ENCODE measurements at places on chromosomes 5 and 9. TPM values are rescaled to one million over a fixed set of nuclear protein-coding genes. Genes with fewer than 3 reads are reported as not detected.

- H3K27me3 ChIP-seq = no peaks in the 10 kb centered on the region
- no peaks in the 10 kb centered on the region for H3K36me3 ChIP-seq
- no peaks in the 10 kb centered on the region for H3K4me1 ChIP-seq
- no peak overlapping the region for H3K27ac ChIP-seq
- no peak for DNase-seq
These were observed 714.9 kb upstream of the MEF2C start for GRCh38 chr5:89597878-89598277.

TRMO gene
- total RNA-seq = 60.3 TPM

DNA sequence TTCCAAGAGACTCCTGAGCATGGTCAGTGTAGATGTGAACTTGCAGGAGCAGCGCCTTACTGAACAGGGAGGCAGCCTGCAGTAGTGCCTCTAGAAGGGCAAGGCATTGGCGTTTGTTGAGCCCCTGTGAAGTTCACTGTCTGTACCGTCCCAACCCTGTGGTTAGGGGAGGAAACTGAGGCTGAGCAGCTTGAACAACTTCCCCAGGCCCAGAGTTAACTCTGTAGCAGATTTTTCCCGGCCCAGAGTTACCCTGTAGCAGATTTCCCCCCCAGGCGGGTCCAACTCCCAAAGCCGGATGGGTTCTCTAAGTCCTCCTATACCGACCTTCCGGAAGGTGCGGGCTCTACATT, 9.6 kb downstream of the LMX1B start:
- H3K4me3 ChIP-seq = no peak overlapping the region
- peaks cover 25% of the 10 kb centered on the region for H3K27me3 ChIP-seq
- DNase-seq = no peak
- no peaks in the 10 kb centered on the region for H3K36me3 ChIP-seq
- H3K27ac ChIP-seq = no peak overlapping the region
- H3K4me1 ChIP-seq = peaks cover 28% of the 10 kb centered on the region

PCDH1 gene
- total RNA-seq = 27.4 TPM

IRX1 gene
- total RNA-seq = 0.81 TPM

GRCh38 chr9:116687074-116687753, at the start of gene TRIM32:
TRIM32 (plus strand) TSS chr9:116687305; CDS start chr9:116697743, 10,438 bp downstream.
- peak; percentile 91 for DNase-seq
- no peak within 1 kb of the TSS for H3K27ac ChIP-seq
- H3K4me3 ChIP-seq = peak within 1 kb of the TSS; percentile 80
- H3K36me3 ChIP-seq = no peaks in the 10 kb centered on the region

GRCh38 chr5:172606156-172606785, 34.8 kb upstream of the NEURL1B start:
- H3K4me1 ChIP-seq = no peaks in the 10 kb centered on the region
- DNase-seq = no peak
- H3K27me3 ChIP-seq = no peaks in the 10 kb centered on the region
- H3K36me3 ChIP-seq = no peaks in the 10 kb centered on the region
- peak overlapping the region; percentile 52 for H3K27ac ChIP-seq

PCDHA7 gene
- total RNA-seq = 0.45 TPM

GRCh38 chr9:98465799-98466198, 210.3 kb upstream of the TBC1D2 start:
- H3K36me3 ChIP-seq = no peaks in the 10 kb centered on the region
- DNase-seq = no peak
- H3K4me1 ChIP-seq = no peaks in the 10 kb centered on the region
- no peaks in the 10 kb centered on the region for H3K27me3 ChIP-seq
- no peak overlapping the region for H3K27ac ChIP-seq
- H3K4me3 ChIP-seq = no peak overlapping the region

GRCh38 chr9:82504620-82505019, 516.0 kb downstream of the SPATA31D1 start:
- no peaks in the 10 kb centered on the region for H3K36me3 ChIP-seq
- no peak for DNase-seq
- no peaks in the 10 kb centered on the region for H3K27me3 ChIP-seq
- no peak overlapping the region for H3K4me3 ChIP-seq

DNA sequence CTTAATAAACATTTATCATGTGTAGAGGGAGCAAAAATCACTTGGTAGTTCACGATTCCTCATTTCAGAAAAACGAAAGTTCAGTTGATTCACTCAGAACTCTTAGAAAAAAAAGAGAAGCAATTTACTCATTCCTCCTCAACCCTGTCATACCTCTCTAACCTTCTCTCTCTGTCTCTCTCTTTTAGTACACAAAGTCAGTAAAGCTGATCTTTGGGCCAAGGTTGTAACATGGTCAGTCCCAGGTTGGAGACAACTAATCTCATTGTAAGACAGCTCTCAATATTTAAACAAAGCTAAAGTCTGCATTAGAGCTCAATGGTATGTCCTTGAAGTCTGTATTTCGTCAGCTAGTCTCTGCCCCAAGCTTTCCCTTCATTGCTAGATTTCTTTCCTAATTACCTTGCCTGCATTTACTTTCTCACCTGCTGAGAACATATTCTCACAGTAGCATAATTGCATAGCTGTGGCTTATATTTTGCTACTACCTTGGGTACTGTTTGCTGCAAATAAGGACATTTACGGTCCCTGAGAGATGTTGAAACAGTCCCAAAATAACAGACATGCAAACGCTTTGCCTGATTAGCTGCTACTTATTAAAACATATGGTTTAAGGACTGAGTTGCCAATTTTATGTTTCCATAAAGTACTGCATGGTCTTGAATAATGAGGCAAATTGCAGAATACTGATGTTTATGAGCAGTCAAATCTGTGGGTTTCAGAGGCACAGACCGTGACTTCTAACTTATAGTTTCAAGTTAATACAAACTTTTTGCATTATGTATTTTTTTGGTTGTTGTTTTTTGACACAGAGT, 138.3 kb downstream of the GPBP1 start:
- H3K4me3 ChIP-seq = no peak overlapping the region
- H3K36me3 ChIP-seq = no peaks in the 10 kb centered on the region
- DNase-seq = no peak
- no peaks in the 10 kb centered on the region for H3K27me3 ChIP-seq
- H3K4me1 ChIP-seq = no peaks in the 10 kb centered on the region

- H3K27ac ChIP-seq = no peak overlapping the region
- no peaks in the 10 kb centered on the region for H3K36me3 ChIP-seq
- H3K27me3 ChIP-seq = no peaks in the 10 kb centered on the region
- no peak for DNase-seq
These were observed 15.5 kb downstream of the IFT74 start for GRCh38 chr9:26971721-26972120.

DNA sequence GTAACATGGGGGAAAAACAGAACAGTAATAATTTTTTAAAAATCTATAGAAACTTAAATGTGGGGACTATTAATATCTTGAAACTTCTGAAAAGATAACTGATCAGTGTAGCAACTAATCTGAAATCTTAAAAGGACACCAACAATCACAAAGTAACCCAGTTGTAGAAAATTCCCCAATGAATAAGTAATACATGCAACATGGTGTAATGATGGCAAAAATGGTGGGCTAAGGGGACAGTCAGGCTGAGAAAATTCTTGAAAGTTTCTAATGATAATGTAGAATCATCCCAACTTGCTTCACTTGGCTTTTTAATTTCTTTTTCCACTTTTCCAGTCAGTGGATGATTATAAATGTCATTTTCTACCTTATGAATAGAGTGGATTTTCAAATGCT, 5.4 kb downstream of the NFIL3 start:
- no peak overlapping the region for H3K27ac ChIP-seq
- H3K4me1 ChIP-seq = peaks cover 20% of the 10 kb centered on the region
- H3K36me3 ChIP-seq = no peaks in the 10 kb centered on the region
- H3K4me3 ChIP-seq = no peak overlapping the region

GRCh38 chr9:34437006-34437925, 21.1 kb downstream of the FAM219A start:
- H3K27ac ChIP-seq = no peak overlapping the region
- peak; percentile 57 for DNase-seq
- peaks cover 5% of the 10 kb centered on the region for H3K4me1 ChIP-seq
- no peak overlapping the region for H3K4me3 ChIP-seq
- H3K36me3 ChIP-seq = no peaks in the 10 kb centered on the region

DNA sequence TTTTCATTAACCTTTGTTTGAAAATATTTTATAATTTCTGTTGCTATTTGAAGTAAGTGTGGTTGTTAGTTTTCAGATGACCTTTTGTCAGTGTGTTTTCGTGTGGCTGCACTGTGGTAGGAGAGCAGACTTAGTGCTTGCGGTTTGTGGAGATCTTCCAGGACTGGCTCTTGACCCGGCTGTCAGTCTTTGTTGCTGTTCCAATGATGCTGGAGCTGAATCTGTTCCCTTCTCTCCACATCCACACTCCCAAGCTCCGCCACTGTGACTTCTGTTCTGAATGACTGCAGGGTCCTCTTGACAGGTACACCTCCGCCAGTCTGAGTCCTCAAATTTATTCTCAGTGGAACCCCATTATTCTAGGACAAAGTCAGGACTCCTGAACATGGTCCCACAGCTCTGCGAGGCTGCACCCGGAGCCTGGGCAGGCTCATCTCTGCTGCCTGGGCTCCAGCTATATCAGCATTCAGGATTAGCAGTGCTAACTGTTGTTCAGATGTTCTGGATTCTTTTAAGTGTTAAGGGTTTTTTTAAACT, 126.0 kb downstream of the WNK2 start:
- H3K36me3 ChIP-seq = no peaks in the 10 kb centered on the region
- no peaks in the 10 kb centered on the region for H3K4me1 ChIP-seq
- no peak for DNase-seq
- no peak overlapping the region for H3K4me3 ChIP-seq
- H3K27ac ChIP-seq = no peak overlapping the region
- H3K27me3 ChIP-seq = no peaks in the 10 kb centered on the region

DNA sequence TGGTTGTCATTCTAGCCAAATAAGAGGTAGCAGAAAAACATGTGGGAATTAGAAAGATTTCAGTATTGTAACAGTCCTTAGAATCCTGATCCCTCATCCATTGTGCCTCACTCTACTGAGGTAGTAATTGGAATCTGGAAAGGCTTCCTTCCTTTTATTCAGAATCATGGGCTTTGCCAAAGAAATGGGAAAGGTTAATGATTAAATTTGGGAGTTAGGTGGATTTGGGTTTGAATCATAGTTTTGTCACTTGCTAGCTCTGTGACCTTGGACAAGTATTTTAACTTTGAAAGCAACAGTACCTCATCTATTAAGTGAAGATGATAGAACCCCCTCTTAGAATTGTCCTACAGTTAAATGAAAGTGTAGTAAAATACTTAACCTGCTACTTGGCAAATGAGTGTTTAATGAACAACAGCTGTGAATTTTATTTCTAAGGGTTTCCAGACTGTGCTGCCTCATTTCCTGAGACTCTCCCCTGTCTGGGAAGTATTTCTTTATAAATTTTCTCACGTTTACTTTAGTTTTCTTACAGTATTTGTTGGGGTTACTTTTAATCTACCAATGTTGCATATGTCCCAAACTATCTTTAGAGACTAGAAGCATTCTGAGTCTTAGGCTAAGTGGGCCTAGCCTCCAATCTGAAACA, 11.7 kb downstream of the SPDL1 start:
- DNase-seq = no peak
- H3K4me3 ChIP-seq = no peak overlapping the region
- H3K36me3 ChIP-seq = peaks cover 20% of the 10 kb centered on the region

OBP2B gene
- total RNA-seq = not detected

DNA sequence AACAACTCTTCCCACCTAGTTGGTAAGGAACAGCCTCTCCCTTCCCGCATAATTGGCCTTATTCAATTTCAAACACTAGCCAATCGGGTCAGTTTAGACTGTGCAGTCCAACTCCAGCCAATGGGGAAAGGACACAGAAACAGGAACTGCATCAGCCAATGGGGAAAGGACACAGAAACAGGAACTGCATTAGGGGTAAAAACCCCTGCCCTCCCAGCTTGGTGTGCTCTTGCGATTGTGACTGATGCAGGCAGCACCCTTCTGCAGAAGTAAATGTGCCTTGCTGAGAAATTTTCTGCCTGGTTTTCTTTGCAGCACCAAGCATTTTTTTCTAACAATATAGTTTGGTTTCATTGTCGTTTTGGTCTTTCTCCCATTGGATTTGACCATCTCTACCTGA, 8.5 kb upstream of the GLT6D1 start:
- H3K27me3 ChIP-seq = no peaks in the 10 kb centered on the region
- H3K27ac ChIP-seq = no peak overlapping the region
- no peaks in the 10 kb centered on the region for H3K36me3 ChIP-seq
- no peak overlapping the region for H3K4me3 ChIP-seq

LECT2 gene
- total RNA-seq = not detected

GDNF gene
- not detected for total RNA-seq

DNA sequence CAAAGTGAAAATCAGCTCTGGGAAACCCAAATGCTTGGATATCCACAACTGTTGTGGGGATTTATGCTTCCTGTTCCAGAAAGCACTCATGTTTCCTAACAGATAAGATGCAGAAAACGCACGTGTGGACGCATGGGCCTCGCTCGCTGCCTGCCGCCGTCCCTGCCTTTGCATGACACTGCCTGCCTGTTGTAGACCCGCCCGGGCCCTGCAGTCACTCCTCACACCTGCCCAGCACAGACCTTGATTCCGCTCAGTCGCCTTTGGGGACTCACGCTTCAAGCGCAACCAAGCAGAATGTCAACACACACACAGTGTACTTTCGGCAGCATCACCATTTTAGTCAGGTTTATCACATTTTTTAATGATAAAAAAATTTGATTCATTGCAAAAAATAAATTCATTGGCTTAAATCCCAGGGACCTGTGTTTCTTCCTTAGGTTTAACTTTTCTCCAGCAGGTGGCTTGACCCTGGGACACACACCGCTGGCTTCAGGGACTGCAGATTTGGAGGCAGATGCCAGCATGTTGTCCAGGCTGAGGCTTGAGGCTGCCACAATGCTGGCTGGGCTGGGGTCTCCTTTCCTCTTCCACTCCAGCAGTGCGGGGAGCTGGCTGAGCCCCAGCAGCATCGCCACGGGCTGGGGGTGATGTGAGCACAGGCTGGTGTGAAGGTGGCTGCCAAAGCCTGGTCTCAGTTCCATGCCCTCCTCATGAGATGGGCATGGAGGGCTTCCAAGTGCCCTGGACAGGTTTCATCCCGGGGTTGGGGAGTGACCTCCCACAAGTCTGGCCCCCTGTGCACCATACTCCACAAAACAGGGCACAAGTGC, 416.9 kb upstream of the IRX4 start:
- H3K27me3 ChIP-seq = no peaks in the 10 kb centered on the region
- no peak overlapping the region for H3K4me3 ChIP-seq
- DNase-seq = no peak
- H3K36me3 ChIP-seq = no peaks in the 10 kb centered on the region

FGF18 gene
- total RNA-seq = 0.67 TPM

- H3K27me3 ChIP-seq = no peaks in the 10 kb centered on the region
- no peaks in the 10 kb centered on the region for H3K4me1 ChIP-seq
- no peak overlapping the region for H3K4me3 ChIP-seq
- no peak overlapping the region for H3K27ac ChIP-seq
- H3K36me3 ChIP-seq = no peaks in the 10 kb centered on the region
These were observed 287.1 kb upstream of the CDH9 start for GRCh38 chr5:27325513-27325912.

TOPORS gene
- total RNA-seq = 31.8 TPM

SPACA9 gene
- 18.5 TPM for total RNA-seq

GRCh38 chr9:70753311-70753710, 338.9 kb upstream of the KLF9 start:
- no peaks in the 10 kb centered on the region for H3K36me3 ChIP-seq
- no peaks in the 10 kb centered on the region for H3K4me1 ChIP-seq
- no peak overlapping the region for H3K27ac ChIP-seq
- H3K4me3 ChIP-seq = no peak overlapping the region
- no peak for DNase-seq

All from thyroid gland (tissue), 4 donors.